Kasumi-1 (cell line): ENCODE measurements at places on chromosomes 2 and 18.

- DNase-seq: peak; percentile 26
Measured at GRCh38 chr2:3604991-3605961, 10.4 kb downstream of the COLEC11 start.

DNA sequence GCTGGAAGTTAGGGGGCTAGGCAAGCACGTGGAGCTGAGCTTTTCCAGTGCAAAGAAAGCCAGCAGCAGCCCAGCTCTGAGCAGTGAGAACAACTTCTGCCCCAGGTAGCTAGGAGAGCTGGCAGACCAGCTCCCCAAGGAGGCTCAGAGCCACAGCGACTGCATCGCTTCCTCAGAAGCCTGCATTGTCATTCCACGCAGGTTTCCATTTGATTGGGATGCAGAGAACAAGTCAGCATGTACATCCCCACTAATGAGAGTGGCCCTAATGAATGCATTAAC lies 45.1 kb downstream of the C1QL2 start:
- no peak for DNase-seq

DNA sequence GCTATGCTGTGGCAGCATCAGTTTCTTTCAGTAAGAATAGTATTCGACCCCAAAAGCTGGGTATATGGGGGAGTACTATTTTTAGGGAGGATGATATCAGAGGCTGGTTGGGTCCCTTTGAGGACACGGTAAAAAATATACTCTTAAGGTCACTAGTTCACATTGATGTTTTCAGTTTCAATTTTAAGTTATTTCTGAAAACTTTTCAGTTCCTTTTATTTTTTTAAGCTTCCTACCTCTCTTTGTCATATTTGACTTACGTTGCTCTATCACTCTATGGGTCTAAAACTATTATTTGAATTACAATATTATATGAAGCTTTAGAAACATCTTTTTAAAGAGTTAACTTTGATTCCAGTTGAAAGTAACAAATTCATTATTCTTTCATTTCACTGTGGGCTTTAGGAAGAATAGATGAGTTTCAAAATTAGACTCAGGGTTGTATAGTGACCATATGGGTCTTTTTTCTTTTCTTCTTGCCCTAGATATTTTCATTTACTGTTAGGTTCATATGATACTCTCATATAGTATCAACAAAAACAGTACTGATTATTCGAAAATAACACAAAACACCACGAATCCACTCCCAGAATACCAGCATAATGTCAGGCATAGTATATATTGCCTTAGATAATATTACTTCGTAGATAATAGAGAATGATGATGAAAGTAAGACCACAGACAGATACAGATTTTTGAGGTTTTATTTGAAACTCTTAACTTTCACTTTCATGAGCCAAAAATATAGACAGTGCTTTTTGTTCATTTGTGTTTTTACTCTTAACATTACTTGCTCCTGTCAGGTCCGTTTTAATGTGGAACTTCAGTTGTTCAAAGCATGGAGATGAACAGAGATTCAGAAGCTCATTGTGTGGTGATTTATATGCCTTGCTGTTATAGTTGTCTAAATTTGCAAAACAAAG lies 9.8 kb downstream of the RMDN2 start:
- no peak for DNase-seq

DNA sequence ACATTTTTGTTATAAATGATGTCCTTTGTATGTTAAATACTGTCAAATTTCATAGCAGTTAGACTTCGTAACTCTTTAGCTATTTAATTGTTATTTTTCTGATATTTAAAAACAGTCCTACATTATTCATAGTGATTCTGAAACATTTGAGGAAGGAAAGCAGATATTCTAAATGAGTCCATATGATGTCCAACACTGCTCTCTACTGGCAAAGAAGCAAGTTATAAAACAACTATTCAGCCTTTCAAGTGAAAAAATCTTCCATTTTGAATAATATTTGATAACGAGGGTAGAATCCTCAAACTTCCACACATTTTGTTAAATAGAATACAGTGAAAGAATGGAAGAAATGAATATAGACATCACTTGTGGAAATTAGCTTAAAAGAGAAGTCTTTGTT lies 220.8 kb downstream of the GULP1 start:
- DNase-seq: peak; percentile 95

GRCh38 chr18:73666772-73667171 lies 480.9 kb downstream of the FBXO15 start:
- DNase-seq: no peak

DNA sequence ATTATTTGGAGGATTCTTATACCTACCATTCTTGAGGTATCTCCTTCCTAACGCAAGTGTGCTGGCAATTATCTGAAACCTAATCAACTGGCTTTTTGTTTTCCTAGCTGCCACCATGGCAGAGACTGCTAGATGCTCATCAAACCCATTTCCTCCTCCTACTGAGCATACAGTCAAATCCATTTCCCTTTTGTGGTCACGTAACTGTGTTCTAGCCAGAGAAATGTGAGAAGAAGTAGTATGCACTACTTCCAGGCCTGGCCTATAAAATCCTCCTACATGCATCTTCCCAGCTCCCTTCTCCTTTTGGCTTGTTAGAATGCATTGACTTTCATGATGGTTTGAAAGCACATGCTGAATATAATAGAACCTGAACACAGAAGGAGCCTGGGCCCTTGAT lies 494.1 kb upstream of the MEIS1 start:
- peak; percentile 99 for DNase-seq

DNA sequence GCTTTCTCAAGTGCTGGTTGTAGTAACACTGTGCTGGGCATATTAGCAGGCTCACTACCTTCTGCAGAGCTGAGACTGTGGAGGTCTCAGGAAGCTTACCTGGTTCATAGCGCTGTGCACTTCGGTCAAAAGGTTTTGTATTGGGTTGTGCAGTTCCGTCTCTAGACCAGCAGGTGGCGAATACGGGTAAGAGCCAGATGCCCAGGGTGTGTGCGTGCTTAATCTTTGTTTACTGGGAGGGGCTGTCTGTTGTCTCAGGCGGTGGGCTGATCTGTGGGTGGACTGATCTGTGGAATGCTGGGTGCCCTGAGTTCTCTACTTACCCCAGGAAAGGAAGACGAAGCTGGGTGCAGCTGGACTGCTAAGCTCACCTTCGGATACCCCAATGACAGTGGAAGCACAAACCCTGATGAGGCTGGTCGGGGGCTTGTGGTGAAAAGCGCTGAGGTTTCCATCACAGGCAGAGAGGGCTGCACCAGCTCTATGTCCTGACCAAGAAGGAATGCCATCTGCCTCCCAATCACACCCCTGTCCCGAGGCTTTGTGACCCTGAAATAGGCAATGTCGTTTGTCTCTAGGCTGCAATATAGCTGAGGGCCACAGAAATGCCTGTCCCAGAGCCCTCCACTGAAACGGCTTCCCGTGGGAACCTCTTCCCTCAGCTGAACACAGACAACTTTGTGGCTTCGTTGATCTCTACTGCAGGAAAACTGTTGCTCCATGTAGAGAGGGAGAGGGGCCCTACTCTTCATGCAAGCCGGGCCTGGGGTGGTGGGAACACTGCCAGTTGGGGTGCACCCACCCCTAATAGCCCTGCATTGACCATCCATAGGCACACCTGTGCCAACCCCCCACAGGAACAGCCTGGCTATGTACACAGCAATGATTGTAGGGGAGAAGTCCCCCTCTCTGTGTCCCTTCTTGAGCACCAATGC lies 45.9 kb upstream of the FAM117B start:
- peak; percentile 98 for DNase-seq
